C1 segment of cervical spinal cord (tissue), 14 donors: ENCODE measurements at places on chromosomes 2 and 18.
A peak's percentile ranks its signal among the peaks of the same experiment; 100 is the strongest.

DNA sequence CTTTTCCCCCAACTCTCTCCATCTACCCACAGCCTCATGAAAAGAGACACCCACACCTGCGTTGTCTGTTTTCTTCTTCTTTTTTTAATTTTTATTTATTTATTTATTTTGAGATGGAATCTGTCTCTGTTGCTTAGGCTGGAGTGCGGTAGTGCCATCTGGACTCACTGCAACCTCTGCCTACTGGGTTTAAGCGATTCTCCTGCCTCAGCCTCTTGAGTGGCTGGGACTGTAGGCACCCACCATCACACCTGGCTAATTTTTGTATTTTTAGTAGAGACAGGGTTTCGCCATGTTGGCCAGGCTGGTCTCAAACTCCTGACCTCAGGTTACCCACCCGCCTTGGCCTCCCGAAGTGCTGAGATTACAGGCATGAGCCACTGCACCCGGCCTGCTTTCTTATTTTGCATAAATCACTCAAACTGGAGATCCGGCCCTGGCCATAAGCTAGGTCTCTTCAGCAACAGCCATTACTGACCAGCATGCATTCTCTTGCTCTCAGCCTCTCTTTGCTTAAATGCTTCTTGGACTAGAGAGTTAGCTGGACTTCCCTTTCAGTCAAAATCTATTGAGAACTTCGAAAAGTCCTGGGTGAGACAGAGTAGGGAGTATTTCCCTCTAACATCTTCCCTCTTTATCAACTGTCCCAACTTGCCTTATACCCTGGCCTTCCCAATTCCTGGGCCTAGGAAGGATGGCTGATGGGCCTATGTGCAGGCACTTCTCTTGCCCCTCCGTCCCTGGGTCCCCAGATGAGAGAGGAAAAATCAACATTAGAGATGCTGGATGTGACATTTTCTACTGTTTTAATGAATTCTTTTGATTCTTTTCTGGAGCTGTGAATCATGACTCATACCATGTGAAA is 27.3 kb downstream of the MYCN start:
- no peak for DNase-seq

DNA sequence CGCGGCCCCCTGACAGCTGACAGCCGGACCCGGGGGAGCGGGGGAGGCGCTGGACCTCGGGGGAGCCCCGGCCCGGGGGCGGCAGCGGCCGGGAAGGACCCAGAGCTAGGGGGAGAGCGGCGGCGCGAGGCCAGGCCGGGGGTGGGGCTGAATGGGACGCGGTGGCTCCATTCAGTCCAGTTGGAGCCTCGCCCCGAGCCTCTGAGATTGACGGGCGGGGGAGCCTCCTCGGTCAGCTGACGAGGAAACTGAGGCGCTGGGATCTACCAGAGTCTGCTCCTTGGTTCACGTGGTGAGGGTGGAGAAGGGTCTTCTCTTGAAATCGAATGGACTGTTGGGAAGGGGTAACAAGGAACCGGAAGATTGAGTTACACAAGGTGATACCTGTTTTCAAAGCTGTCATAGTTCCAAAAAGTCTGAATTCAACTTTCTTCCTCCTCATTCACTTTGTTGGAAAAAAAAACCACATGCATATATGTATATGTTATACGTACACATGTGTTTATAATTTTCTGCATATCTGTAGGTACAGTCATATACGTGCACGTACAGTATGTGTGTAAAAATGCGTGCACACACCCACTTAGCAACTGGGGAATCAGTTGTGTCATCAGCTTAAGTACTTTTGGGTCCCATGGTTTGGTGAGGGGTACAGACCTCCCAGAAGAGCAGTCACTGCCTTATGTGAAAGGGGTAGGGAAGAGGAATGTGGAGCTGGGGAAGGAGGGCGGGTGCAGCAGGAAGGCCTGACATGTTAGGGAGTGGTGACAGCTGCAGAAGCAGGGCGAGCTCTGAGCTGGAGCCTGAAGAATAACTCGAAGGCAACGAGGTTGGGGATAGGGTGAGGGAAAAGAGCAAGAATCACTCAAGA is 628 bp downstream of the PPP1R7 start:
- peak; percentile 62 for DNase-seq

DNA sequence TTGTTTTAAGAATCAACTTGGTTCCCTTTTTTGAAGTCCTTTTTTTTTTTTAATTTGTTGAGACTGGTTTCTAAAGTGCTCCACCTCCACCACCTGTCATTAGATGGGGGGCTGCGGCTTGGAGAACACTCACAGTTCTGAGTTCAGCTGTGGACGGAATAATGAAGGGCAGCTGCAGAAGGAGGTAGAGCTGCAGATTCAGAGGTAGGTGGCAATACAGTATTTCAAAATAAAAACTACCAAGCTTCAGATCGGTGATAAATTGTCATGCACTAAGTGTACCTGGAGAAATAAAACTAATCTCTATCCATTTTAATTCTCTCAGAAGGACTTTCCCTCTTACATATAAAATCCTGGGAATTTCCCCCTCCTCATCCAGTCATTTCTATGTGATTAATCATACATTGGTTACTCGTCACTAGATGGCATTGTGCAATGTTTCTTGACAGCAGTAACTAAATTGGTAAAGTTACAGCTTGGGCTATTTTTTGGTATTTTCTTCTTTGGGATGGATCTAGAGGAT is 81.1 kb upstream of the SLC39A10 start:
- DNase-seq, result no peak

DNA sequence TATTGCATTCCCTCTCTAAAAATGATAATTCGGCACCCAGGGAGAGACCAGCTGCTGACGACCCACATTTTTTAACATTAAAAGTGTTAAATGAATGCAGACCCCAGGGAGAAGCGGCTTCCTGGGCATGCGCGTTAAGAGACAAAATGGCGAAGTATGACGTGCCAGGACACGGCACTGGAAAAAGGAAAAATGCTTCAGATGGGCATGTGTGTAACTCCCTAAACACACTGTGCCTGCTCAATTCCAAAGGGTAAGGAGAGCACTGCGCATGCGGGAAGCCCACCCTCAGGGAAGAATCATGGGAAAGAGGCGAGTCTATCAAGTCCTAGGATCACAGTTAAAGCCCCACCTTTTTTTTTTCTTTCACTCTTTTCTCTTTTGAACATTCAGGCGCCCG is 58.1 kb downstream of the CYP26B1 start:
- DNase-seq, result no peak

DNA sequence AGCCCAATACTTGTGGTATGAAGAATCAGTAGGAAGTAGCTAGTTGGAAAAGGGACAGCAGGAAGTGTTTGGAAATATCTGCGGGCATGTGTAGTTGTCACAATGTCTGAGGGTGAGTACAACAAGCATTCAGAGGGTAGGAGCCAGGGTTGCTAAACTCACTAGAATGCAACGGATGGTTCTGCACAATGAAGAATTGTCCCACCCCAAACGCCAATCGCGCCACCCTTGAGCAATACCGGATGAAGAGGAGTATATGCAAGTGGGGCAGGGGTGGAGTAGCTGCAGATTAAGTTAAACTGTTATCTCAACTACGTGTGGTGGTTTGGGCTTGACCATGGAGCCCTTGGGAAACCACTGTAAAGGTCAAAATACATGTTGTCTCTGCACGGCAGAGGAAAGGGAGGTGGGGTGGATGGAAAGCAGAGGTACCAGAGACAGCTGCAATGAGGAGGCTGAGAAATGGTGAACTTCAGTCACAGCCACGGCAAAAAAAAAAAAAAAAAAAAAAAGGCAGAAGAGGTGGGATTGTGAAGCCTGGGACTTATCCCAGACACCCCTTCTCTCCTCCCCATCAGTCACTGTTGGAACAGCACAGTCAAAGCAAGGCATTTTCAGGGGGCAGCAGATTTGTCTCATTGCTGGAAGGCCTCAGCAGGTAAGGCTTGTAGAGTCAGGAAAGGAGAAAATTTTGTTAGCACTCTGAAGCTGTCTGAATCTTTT is 5.2 kb downstream of the CCL20 start:
- DNase-seq, result no peak

DNA sequence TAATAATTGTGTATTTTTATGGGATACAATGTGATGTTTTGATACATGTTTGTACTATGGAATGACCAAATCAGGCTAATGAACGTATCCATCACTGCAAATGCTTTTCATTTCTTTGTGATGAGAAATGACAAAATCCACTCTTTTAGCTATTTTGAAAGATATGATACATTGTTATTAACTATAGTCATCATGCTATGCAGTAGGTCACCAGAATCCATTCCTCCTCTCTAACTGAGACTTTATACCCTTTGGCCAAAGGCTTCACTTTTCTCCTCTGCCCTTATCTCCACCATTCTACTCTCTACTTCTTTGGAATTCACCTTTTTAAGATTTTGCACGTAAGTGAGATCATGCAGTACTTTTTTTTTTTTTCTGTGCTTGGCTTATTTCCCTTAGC is 44.5 kb upstream of the TMEM17 start:
- DNase-seq, result no peak

DNA sequence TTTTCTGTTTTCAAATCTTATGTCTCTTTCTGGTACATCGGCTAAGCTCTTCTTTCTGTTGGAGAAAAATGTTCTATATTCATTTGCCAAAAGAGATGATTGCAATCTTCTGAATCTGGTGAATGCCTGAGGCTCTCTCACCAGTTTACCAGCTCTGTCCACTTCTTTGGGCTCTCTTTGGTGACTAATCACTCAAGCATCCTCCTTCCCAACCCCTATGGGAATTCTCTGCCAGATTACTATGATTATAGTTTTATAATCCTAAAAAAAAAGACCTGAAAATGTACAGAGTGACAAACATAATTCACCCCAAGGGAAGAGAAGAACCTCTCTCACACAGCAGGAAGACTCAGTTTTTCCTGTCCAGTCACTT is 187.3 kb downstream of the CAMKMT start:
- no peak for DNase-seq

GRCh38 chr2:68172521-68172920 is 14.8 kb downstream of the PNO1 start:
- DNase-seq, result no peak

GRCh38 chr2:68799140-68800026 is 64.8 kb downstream of the ARHGAP25 start:
- no peak for DNase-seq

DNA sequence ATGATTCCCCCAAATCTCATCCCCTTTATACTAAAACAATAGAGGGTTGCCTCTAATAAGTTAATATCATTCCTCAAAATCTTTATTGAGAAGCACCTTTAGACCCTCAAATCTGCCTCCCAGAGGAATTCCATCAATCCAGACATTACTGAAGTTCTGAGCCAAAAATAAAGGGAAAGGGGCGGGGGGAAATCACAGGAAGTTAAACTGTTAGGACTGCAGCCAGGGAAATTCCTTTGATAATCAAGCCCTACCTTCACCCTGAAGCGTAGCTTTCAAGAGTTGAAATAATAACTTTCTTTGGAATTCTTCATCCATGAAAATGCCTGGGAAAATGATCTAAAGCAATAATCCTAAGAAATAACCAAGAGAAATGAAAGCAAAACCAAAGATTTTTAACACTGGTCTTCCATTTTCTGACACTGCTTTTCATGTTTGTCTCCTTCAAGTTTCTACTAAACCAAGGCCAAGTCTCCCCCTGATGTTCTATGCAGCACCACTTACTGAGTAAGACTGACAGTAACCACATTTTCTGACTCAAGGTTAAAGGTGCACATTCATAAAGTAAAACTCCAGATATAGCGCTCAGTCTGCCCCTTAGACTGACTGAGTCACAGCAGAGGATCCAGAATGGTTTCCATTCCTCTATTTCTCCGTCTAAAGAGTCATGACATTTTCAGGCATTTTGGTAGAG is 78.2 kb downstream of the TCF4 start:
- DNase-seq, result no peak

DNA sequence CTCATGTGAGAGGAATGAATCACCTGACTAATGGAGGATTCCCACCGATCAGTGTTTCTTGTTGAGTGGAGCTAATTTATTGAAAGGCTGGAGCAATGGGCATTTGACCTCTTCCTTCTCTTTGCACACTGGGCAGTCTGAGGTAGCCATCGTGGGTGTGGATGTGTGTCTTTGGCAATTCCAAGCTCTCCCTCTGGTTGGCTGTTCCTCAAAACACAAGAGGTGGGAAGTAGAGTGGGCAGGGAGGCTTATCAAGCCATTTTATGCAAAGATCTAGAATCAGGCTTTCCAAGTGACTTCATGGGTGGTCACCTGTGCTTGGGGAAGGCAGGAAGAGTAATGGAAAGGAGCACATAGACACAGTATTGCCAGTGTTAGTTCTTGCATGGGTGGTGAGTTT is 154.8 kb downstream of the INSIG2 start:
- no peak for DNase-seq

GRCh38 chr2:101238930-101239759 is 13.5 kb upstream of the CNOT11 start:
- DNase-seq, result no peak

- no peak for DNase-seq
Observed at GRCh38 chr18:30828700-30829099, 213.8 kb downstream of the DSC3 start.

DNA sequence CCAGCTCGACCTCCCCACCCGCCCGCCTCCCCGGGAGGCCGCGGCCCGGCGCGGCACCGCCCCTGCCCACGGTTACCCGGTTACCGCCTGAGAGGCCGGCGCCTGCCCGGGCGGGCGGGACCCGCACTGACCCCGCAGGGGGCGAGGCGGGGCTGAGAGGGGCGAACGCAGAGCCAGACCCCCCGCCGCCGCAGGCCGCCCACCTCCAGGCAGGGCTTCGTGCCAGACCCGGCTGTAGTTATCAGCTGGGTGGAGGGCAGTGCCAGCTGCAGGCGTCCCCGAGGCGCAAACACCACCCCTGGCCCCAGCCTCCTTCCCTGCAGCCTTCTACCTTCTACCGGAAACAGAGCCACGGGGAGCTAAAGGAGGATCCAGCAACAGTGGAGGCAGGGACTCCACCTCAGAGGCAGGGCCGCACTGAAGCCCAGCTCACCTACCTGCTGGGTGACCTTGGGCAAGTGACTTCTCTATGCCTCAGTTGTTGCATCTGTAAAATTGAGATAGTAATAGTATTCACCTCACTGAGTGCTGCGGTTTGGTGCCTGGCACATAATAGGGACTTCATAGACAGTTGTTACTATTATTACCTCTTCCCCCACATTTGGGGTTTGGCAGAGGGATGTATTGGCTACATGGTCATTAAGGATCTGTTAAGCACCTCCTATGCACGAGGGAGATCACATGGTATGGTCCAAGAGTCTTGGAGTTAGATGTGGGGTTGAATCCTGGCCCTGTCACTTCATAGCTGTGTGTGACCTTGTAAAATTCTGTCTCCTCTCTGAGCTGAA is 231.6 kb upstream of the SMAD2 start:
- no peak for DNase-seq

GRCh38 chr2:86783615-86784339 is 6.9 kb downstream of the CD8A start:
- DNase-seq, result no peak

DNA sequence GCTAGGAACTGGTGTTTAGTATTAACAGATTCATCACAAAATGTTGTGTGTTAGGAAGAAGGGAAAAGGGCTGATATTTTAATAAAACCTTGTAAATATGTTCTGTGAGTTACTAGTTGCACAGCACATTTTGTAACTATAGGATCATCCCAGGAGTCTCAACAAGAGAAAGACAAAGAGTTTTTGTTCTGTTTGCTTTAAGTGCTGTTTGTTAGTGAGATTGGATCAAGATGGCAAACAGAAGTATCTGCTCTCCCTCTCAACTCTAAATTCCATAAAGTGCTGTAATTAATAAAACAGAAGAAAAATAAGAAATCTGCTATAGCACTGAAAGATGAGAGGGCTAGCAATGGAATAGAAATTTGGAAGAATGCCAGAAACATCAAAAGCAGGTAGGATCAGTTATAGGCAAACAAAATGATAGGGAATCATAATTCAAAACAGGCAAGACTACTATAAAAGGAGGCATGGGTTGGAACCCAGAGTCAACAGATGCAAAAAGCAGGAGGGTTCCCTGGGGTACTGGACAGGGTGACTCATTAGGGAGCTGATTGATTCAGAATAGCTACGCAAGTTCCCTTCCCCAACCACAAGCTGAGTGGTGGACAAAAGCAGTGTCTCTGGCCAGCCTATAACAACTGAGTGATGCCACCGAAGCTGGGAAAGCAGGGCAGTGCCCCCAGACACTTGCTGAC is 75.8 kb downstream of the DYNC1I2 start:
- no peak for DNase-seq
